Cortex of kidney (tissue), 1 donor: ENCODE measurements at places on chromosomes 6 and 20.

DNA sequence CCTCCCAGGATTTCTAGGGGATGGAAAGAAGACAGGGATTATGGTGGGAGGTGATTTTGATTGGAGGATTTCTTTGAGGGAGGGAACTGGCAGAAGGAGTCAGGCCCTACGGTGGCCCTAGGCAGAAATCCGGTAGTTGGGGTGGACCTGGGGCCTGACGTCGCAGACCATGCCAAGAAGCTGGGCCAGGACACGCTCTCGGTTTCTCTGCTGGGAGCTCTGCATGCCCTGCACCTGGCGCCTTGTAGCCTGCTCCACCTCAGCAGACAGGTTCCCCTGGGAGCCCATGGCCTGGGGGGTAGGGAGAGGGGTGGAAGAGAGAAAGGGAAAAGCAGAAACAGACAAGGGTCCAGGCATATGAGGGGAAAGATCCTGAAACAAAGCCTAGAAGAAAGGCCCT lies 1.1 kb downstream of the ATP6V1G2 start:
- DNase-seq, result no peak

GRCh38 chr20:40641202-40641601 lies 47.8 kb downstream of the MAFB start:
- no peak for DNase-seq

DNA sequence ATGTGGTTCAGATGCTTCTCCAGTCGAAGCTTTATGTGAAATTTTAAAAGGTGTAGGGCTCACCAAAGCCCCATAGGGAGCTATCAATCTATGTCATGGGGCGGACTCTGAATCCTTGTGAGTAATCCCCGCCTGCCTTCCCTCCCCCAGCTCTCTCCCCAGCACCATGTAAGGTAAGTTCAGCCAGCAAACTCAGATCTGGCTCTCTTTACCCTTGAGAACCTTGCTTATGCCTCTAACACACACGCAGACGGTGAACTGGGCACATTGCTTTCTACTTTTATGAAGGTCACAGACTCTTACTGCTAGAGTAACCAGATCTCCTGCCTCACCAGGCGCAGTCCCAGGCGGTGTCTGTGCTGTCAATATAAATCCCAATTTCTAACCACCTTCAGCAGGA lies 82.6 kb upstream of the CNKSR3 start:
- no peak for DNase-seq

DNA sequence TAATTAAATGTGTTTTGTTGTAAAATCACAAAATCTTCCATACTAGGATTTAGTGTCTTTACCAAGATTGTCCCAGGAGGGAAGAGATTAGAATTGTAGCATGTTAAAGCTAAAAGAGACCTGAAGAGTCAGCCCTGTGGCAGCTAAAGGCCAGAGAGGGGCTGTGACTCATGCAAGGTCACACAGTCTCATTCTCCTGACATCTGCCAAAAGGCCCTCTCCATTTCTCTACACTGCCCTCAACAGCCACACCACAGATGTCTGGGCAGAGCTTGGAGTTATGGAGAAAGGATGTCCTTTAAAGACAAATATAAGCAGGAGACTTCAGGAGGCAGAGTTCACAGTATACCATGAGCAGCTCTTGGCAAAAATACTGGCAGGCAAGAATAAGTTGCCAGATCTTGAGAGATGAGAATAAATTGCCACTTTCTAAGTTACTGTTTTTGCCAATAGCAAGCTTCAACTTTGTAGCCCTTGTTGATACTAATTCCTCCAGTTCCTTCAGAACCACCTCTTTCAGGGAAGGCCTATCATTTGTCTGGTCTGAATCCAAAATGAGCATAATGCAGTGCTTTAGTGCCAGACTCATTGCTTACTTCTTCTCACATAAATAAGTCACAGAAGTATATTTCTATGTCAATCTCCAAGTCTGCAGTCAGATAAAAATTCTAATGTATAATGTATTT lies 41.7 kb downstream of the AKIRIN2 start:
- DNase-seq, result no peak

- DNase-seq, result no peak
These were observed 1.2 kb downstream of the ELOVL2 start for GRCh38 chr6:11042750-11043377.

- DNase-seq, result no peak
These were observed 303.0 kb upstream of the GJE1 start for GRCh38 chr6:141829566-141830360.

GRCh38 chr6:2840749-2841061 lies 958 bp downstream of the SERPINB1 start:
- DNase-seq, result no peak
